Stimulated activated CD4-positive, alpha-beta T cell treated with anti-CD3 and anti-CD28 coated beads, Interleukin-1b, Interleukin-23, amount 100 ng/mL, for 4 hours (primary cell): ENCODE measurements at places on chromosomes 7 and 10.

DNA sequence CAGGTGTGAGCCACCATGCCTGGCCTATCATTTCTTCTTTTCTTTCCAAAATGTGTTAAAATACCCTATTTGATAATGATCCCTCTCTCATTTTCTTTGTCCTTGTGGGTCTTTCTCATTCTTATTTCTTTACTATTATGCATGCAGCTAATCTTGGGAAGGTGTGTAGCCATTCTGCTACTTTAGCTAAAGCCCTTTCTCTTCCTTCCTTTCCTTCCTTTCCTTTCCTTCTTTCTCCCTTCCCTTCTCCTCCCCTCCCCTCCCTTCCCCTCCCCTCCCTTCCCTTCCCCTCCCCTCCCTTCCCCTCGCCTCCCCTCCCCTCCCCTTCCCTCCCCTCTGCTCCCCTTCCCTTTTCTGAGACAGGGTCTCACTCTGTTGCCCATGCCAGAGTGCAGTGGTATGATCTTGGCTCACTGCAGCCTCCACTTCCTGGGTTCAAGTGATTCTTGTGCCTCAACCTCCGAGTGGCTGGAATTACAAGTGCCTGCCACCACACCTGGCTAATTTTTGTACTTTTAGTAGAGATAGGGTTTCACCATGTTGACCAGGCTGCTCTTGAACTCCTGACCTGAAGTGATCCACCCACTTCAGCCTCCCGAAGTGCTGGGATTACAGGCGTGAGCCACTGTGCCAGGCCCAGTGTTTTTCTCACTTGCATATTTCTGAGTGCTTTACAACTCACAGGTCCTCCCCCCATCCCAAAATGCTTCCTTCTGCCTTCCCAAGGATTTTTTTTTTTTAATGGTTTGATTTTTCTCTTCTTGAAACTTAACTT lies 42.3 kb downstream of the HIP1 start:
- no peak for DNase-seq

DNA sequence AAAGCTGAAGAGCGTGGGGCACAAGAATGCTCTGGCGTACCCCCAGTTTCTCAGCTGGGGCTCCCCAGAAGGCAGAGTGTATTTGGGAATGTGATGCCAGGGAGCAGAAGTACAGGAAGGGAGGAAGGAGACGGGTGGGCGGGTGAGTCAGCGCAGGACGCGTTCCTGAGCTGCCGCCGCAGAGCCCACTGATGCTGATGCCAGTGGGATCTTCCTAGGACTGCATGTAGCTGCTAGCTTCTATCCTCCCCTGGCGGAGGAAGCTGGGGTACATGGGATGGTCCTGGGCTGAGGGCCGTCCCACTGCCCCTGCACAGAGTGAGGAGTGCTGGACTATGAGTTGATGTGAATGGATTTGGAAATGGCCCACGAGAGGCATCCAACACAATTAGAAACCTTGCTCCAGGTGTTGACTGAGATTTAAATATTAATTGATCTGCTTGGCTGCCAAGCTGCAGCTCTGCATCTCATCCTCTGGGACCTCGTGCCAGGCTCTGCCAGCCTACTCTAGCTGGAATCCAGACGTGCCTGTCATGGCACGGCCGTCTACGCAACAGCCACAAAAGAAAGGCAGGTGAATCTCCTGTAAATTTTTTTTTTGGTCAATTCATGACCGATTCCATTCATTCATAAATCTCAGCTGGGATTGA lies 66.2 kb upstream of the RHEB start:
- no peak for DNase-seq

DNA sequence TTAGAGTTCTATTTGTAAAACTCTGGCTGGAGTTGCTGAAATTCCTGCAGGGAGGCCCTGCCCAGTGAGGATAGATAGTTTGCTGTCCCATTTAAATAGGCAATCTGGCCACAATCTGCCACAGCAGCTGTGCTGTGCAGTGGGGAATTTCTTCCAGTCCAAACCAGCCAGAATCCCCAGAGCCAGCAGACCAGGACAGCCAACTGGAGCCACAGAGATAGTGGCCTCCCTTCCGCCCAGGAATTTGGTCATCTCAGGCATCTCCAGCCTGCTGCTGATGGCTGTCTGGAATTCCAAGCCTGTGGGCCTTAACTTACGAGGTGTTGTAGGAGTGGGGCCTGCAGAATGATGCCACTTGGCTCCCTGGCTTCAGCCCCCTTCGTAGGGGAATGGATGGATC lies 643.4 kb downstream of the DNAJB9 start:
- no peak for DNase-seq

DNA sequence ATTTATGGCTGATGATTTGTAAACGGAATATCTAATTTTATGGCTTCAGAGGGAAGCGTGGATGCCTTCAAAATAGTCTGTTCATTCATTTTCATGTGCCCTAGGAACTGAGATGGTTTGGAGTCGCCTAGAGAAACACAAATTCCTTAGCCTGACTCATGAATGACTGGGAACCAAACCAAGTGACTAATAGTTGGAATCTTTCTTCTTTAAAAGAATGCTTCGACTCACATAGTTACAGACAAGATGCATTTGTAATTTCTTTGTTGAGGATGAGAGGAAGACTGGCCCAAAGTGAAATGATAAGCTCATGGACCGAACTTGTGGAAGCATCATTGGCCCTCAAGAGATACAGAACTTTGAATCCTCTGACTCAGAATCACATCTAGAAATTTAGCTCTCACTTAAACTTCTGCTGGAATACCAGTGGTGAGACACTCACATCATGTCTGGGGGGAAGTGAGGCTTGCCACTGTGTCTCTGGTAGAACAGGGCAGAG lies 1107.2 kb downstream of the NRG3 start:
- DNase-seq: no peak

DNA sequence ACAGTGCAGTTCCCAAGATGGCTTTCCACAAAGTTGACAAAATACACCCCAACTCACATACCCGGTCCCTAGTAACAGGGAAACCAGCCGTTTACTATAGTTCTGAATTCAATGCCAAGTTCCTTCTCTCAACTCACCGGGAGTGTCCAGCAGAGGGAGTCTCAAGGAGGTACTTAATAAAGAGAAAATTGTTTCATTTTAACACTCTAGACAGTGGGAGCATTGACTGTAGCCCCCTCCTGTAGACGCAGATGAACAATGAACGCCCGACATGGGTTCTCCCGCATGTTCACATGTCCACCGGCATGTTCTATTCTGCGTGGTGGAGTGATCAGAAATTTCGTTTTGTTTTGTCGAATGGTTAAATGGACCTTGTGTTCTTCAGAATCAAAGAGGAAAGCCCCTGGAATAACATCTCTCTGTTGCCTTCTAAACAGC lies 1.9 kb downstream of the HIPK2 start:
- DNase-seq: peak; percentile 13

DNA sequence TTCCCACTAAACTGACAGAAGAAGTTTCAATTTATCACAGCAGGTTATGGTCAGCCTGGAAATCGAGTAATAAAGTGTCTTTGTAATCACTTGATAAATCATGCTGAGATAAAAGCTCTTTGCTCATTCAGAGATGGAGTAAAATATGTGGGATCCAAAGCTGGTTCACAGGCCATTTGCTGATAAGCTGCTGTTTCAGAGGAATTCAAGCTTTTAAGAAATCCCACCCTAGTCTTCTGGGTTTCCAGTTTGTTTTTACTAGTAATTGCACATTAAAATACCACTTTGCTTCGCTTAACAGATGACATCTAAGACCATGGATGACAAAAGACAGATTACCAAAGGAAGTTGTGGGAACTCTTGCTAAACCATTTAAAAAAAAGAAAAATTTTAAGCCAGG lies 37.4 kb upstream of the CDK6 start:
- no peak for DNase-seq
